T-cell (primary cell): ENCODE measurements at places on chromosomes 11 and 22.

DNA sequence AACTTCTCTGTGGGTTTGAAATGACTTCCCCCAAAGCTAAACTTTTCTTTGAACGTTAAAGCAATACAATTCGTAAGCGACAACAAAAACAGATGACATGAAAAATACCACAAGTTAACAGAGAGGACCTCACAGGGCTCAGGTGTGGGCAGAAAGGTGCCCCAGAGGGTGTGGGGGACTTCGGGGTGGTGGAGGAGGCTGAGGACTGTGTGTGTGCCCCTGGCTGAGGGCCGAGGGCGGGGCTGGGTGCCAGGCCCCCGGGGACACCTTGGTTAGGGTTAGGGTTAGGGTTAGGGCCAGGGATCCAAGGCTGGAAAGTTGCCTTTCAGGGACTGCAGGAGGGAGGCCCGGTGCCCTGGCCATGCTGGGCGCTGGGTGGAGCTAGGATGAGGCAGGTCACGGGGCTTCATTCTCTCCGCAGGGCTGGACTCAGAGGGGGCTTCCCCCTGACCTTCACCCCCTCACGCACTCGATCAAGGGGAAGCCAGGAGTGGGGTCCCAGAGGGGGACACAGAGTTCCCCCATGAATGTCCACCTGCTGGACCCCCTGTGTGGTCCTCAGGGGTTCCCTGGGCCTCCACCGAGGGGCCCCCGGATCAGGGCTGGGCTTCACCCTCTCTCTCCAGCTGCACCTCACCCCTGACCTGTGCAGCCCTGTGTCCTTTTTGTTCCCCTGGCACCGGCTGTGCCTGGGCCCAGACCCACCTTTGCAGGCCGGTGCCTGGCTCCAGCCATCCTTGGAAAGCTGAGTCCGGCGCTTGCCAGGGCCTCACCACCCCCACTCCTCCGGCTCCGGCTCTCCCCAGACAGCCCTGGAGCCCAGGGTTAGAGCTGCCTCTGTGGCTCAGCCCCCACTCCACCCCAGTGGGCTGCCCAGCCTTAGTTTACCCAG, 7.0 kb downstream of the TNNI2 start:
- peak; percentile 20 for DNase-seq

- DNase-seq: no peak
Measured at GRCh38 chr22:33496112-33496511, 424.2 kb downstream of the LARGE1 start.

DNA sequence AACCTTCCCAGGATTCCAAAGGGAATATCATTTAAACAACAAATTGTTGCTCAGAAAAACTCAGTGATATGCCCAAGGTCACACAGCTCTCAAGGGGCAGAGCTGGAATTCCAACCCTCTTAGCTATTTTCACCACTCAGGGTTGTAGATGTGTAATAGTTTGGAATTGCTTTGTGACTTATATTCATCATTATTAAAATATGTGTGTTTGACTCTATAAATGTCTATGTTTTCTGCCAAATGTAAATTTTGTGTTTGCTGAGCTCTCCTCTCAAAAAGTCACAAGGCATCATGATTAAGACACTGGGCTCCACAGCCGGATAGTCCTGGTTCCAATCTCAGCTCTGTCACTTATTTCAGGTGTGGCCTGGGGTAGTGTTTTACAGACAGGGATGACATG, 407.3 kb downstream of the TMEM135 start:
- no peak for DNase-seq

DNA sequence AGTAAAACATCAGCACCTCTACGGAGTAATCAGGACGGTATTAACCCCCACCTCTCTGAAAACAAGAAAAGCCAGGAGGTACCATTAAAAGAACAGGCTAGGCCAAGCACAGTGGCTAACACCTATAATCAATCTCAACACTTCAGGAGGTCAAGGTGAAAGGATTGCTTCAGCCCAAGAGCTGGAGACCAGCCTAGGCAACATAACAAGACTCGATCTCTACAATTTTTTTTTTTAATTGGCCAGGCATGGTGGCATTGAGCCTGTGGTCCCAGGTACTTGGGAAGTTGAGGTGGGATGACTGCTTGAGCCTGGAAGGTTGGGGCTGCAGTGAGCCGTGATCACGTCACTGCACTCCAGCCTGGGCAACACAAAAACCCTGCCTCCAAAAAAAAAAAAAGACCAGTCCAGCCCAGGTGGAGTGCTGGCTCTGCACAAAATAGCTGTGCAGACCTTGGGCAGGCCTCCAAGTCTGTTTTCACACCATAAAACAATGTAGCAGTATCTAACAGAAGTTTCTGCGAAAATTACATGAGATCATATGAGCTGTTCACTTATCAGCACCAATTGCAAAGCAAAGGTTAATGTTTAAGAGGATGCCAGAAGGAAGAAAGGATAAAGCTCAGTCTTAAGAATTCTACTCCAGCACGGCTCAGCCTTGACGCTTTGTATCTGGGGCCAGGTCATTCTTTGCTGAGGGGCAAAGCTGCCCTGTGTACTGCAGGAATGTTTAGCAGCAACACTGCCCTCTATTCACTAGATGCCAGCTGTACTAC, 14.8 kb downstream of the CHKA start:
- no peak for DNase-seq

DNA sequence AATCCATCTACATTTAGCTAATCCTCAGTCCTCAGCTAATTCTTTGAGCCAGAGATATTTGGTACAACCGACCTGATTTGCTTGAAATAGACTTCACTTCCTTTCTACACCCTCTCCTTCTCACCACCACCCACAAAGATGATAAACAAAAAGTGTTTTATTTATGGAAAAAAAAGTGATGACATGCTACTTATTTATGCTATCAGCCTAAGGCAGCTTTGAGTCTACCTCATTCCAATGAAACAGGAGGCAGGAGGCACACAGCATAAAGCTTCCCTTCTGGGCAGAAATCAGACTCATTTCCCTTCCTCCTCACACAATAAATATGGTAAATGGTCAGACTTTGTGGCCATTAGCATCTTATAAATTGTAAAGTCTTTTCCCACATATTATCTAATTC, 325.7 kb downstream of the SOX6 start:
- no peak for DNase-seq

GRCh38 chr11:106420048-106420665, 342.7 kb downstream of the AASDHPPT start:
- DNase-seq: no peak

DNA sequence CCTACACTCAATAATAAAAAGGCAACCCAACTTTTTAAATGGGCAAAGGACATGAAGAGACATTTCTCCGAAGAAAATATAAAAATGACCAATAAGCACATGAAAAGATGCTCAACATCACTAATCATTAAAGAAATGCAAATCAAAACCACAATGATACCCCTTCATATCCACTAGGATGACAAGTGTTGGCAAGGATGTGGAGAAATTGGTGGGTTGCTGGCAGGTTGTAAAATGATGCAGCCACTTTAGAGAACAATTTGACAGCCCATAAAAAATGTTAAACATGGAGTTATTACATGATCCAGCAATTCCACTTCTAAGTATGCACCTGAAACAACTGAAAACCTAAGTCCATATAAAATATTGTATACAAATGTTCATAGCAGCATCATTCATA, 73.2 kb upstream of the LMO2 start:
- DNase-seq: no peak

GRCh38 chr11:15617126-15617525, 502.4 kb downstream of the INSC start:
- no peak for DNase-seq

GRCh38 chr11:70467201-70468085, 69.1 kb downstream of the CTTN start:
- no peak for DNase-seq

GRCh38 chr22:23177197-23177596, 3.1 kb upstream of the BCR start:
- no peak for DNase-seq
